Lower lobe of right lung (tissue), 2 donors: ENCODE measurements at places on chromosomes 16 and 17. TPM values are rescaled to one million over a fixed set of nuclear protein-coding genes. Genes with fewer than 3 reads are reported as not detected.

- no peak for DNase-seq
Observed at GRCh38 chr17:83006515-83007455, 72.6 kb upstream of the METRNL start.

GRCh38 chr16:81551821-81552304 lies 107.3 kb downstream of the CMIP start:
- DNase-seq: peak; percentile 41

CORO6 gene
- 6.6 TPM for total RNA-seq

GRCh38 chr17:59762049-59762823 lies 54.8 kb downstream of the VMP1 start:
- no peak for DNase-seq

GRCh38 chr16:47873434-47873833 lies 282.4 kb downstream of the ABCC12 start:
- DNase-seq: no peak

- DNase-seq: no peak
Observed at GRCh38 chr17:80219763-80220053, 425 bp downstream of the SGSH start.

GRCh38 chr17:57360266-57360665 lies 103.9 kb downstream of the MSI2 start:
- DNase-seq: no peak

- DNase-seq: peak; percentile 81
Observed at GRCh38 chr17:8056232-8056975, 17.5 kb downstream of the ALOX15B start.

CDK5RAP3 gene
- 161 TPM for total RNA-seq

DNA sequence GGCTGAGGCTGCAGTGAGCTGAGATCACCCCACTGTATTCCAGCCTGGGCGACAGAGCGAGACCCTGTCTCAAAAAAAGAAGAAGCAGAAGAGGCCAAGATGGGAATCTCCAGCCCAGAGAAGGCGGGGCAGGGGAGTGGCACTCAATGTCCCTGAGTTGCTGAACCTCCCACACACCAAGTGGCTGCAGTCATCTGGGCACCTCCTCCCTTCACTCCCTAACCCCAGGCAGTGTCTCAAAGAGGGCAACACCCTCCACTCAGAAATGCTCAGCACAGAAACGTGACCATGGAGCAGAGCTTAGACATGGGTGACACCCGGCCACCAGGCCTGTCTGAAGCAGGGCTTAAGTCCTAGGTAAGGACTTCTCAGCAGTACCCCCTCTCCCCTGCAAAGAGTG lies 36.3 kb upstream of the BCAR1 start:
- peak; percentile 82 for DNase-seq

DNA sequence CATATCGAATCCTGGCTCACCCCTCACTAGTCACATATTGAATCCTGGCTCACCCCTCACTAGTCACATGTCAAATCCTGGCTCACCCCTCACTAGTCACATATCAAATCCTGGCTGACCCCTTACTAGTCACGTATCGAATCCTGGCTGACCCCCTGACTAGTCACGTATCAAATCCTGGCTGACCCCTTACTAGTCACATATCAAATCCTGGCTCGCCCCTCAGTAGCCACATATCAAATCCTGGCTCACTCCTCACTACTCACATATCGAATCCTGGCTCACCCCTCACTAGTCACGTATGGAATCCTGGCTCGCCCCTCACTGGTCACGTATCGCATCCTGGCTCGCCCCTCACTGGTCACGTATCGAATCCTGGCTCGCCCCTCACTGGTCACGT lies 156.7 kb upstream of the RPH3AL start:
- no peak for DNase-seq

ZNF23 gene
- total RNA-seq: 9.5 TPM

DNA sequence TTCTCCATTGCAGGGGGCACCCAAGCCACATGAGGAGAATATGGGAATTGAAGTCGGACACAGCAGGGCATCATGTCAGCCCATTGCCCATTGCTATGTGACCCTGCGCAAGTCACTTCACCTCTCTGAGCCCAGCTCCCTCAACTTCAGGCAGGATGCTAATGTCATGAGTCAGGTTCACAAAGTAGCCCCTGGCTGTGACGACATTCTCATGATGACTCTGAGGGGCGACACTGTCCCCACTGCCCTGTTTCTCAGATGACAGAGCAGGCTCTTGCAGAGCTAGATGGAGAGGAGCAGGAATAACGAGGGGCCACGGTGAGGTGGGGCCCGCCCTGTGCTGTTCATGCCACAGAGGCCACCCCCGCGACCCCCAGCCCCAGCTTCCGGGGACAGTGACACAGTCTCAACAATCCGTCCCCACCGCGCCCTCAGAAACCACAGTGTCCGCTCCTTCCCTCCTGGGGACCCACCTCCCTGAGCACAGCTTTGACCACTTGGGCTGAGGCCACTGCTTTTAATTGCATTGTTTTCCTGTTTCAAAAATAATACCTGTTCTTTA lies 13.2 kb upstream of the ZNF469 start:
- DNase-seq: peak; percentile 21

DNA sequence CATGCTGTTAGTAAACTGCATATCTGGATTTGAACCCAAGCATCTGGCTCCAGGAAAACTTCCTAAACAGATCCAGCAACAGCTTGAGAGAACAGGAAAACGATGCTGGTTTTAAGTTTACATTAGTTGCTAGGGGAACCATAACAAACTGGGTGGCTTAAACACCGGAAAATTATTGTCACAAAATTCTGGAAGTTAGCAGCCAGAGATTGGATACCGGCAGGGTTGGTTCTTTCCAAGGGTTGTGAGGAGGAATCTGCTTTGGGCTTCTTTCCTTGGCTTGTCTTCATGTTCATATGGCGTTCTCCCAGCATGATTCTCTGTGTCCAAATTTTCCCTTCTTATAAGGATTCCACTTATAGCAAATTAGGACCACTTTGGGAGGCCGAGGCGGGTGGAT lies 276.9 kb upstream of the TOM1L1 start:
- DNase-seq: no peak

GRCh38 chr17:12789481-12790248 lies at the start of gene ARHGAP44:
Gene ARHGAP44 (plus strand): TSS chr17:12789498. CDS start chr17:12789839, 341 bp downstream.
- peak; percentile 71 for DNase-seq

GGT6 gene
- 3.7 TPM for total RNA-seq

DNA sequence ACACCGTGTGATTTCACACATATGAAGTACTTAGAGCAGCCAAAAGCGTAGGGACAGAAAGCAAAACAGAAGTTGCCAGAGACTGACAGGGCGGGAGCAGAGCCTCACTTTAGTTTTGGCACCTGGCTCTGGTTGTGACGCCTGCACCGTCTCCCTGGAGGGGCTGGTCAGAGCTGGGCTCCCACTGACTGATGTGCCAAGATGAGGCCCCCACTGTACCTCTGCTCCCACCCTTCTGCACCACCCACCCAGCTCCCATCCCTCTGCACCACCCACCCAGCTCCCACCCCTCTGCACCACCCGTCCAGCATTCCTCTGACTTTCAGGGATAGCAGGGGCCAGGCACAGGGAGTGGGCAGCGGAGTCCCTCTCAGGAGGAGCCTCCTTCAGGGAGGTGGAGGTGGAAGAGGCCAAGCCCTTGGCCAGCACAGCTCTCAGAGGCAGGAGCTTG lies 3.2 kb upstream of the PRSS21 start:
- DNase-seq: peak; percentile 12

- DNase-seq: no peak
Observed at GRCh38 chr16:82046941-82047340, 11.9 kb downstream of the HSD17B2 start.

DNA sequence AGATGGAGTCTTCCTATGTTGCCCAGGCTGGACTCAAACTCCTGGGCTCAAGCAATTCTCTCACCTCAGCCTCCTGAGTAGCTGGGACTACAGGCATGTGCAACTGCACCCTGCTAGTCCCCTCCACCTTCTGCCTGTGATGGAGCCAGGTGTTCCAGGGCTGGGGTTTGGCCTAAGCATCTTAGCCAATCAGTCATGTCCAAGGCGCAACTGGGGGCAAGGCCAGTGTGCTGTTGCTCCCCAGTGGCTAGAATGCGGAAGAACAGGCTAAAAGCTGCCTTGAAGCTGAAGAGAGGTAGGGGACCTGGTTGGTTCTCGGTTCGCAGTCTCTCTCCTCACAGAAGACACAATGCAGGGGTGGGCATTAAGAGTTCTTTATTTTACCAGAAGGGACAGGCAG lies 18.6 kb downstream of the FLOT2 start:
- DNase-seq: no peak

ADAMTS18 gene
- total RNA-seq: 0.09 TPM

- no peak for DNase-seq
Observed at GRCh38 chr16:88196471-88197400, 186.0 kb upstream of the ZNF469 start.

- DNase-seq: no peak
Observed at GRCh38 chr16:13856398-13856797, 63.6 kb upstream of the ERCC4 start.

DNA sequence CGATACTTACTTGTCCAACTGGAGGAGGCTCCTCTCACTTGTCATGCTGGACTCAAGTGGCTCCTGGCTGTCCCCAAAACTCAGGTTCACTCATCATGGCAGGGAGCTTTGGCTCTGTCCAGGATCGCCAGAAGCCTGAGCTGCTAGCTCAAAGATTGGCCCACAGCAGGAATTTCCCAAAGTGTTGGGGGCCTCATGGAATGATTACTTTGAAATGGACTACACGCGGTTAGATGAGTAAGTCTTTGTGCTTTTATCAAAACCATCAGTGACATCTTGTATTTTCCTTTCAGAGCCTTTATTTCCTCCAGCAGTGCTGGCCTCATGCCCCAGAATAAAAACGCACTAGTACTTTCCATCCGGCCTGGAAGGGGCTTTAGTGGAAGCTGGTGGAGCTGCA lies 29.2 kb upstream of the PHB1 start:
- no peak for DNase-seq

- DNase-seq: no peak
Observed at GRCh38 chr17:1617620-1618174, 10.9 kb downstream of the SLC43A2 start.

DNA sequence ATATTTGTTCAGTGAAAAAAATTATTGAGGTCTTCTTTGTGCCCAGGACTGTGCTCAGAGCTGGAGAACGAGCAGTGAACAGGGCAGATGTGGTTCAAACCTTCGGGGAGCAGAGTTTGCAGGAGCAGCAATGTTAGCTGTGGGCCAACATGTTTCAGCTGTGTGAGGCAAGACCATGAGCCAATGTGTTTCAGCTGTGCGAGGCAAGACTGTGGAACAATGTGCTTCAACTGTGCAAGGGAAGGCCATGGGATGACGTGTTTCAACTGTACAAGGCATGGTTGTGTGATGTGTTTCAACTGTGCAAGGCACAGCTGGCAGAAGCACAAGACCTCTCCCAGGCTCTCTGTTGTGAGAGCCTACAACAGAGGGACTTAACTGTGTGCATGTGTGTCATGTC lies 35.2 kb upstream of the SDK2 start:
- no peak for DNase-seq

DNA sequence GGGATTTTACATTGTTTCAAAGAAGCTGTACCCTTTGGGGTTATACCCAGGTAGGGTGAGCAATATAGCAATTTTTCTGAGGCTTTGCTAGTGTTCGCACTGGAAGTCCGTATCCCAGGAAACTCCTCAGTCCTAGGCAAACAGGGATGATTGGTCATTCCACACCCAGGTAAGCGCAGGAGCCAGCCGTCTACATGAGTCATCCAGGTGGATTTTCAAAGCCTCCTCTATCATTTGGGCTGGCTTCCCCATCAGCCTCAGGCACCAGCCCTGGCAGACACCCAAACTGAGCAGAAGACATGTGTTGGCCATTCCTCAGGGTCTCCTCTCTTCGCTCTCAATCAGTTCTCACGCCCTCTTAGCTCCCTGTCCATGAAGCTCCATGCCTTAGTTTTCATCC lies 135.6 kb downstream of the AIPL1 start:
- no peak for DNase-seq

MYH10 gene
- total RNA-seq: 83.3 TPM

GRCh38 chr17:10737168-10737622 lies 7.4 kb upstream of the TMEM220 start:
- peak; percentile 77 for DNase-seq

DNA sequence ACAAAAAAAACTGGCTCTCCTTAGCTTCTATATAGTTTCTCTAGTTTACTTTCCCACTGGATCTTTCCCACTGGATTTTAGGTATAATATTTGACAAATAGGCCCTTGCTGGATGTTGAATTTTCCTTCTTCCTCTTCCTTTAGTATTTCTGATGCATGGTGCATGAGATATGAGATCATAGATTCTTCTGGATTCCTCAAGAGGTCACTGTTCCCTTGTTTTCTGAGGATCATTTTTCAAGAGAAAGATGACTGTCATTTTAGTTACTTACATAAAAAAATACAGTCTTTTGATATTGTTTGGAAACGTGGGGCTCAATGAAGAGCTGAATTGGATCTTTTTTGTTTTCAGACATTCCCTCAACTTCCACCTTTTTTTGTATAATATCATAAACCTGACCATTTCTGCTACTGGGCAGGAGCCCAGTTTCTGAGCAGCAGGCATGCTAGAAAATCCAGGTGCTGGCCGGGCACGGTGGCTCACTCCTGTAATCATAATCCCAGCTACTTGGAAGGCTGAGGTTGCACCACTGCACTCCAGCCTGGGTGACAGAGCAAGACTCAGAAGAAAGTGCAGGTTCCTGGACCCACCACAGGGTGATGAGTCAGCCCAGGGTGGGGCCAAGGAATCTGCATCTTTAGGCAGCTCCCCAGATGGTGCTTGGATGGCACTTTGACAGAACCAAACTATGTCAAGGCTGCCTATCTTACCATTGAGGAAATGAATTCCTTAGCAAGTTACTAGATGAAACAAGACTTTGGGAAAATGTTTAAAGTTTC lies 70.3 kb downstream of the SDR42E1 start:
- no peak for DNase-seq

KRT32 gene
- not detected for total RNA-seq

CCL8 gene
- total RNA-seq: 1.6 TPM

GRCh38 chr16:68362262-68362913 lies 51.6 kb downstream of the PRMT7 start:
- DNase-seq: no peak
